ENCODE measurements at places on chromosomes 13 and 19.

DNA sequence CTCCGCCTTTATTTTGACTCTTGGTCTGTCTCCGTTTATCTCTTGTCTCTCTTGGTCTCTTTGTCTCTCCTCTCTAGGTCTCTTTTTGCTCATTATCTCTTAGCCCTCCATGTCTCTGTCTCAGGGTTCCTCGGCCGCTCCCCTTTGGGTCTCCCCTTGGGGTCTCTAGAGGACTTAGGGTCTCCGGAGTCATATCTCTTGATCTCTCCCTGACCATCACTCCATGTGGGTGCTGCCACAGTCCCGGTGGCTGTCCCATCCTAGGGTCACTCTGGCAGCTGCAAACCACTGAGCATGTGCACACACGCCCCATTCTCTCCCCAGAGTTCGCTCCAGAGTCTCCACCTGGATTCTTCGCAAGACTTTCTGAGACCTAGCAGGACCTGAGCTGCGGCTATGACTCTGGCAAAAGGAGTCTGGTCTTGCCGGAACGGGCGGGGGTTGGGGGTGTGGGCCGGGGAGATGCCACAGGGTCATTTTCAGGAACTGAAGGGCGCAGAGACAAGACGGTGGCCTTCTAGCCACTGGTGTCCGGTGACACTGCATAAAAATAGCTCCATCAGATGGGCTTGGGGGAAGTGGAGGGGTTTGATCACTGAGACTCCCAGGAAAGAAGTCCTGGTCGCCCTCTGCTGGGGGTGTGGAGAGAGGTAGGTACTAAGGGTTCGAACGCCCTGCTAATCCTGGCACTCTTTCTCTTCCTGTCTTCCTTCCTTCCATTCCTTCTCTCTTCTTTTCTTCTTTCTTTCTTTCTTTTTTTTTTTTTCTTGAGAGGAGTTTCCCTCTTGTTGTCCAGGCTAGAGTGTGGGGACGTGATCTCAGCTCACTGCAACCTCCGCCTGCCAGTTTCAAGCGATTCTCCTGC is 1.2 kb upstream of the KCNA7 start:
- no peak for DNase-seq

DNA sequence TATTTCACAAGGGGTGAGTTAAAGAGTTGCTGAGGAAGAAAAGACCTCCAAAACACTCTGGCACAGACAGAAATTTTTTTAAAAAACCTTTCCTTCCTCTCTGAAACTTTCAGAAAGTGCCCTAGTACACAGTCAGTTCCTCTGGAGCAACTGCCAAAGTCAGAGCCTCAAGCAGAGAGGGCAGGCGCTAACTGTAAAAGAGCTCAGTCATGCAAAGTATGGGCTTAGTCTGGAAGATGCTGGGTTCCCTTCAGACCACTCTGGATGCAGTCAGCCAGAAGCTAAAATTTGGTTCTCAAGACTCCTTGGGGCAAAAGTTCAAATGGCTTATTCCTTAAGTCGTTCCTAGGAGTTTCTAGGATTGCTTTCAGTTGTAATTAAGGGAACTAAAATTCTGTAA is 671.6 kb downstream of the PCDH9 start:
- no peak for DNase-seq

DNA sequence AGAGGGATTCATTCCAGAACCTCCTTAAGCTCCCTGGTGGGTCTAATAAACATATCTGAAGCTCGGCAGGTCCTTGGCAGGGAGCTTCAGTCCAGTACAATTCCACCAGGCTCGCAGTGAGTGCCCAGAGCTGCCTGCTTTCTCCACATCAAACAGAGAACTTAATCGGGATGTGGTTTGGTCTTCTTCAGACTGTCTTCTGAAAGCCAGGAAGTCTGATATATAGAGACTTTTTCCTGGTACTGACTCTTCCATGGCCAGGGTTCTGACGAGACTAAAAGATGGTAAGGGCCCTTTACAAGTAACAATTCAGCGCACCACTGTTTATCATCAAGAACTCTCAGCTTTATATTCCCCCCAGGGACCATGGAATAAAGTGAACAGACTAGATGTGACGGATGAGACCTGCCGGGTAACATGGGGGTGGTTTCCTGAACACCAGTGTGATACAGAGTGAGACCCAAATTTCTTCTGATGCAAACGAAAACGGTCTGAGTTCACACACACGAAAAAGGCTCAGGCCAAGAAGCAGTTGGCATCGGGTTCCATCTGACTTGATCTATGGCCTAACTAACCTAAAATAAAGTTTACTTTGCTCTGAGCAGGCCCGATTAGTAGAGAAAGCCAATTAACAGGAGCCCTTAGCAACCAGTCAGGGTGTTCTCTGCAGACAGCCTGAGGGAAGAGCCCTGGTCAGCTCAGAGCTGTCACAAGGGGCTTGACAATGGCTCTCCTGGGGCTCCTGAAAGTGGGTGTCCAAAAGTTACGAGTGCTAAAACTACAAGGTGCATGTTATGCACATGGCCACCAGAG is 29.0 kb downstream of the RANBP3 start:
- no peak for DNase-seq

- DNase-seq = no peak
Observed at GRCh38 chr19:33885236-33885635, 88.6 kb downstream of the KCTD15 start.

DNA sequence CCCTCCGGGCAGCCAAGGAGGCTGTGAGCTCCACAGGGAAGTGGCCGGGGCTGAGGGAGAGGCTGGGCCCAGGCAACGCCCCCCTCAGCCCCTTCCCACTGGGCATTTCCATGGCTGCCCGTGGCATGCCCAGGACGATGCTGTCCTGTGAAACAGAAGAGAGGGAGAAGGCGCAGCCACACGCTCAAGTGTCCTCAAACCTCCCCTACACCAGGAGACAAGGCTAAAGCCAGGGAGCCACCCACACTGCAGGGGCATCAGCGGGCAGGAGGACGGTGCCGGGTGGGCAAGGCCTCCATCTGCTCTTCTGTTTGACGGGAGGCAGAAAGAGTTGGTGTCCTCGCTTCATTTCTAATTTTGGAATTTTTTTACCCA is 14.2 kb upstream of the PROZ start:
- no peak for DNase-seq

GRCh38 chr19:12035220-12036172 is at the start of gene ZNF433:
TSS of gene ZNF433 (minus strand) at chr19:12035679. CDS start at chr19:12035539, 140 bp downstream.
- DNase-seq = peak; percentile 61

- DNase-seq = no peak
Observed at GRCh38 chr13:36979361-36980050, 19.6 kb downstream of the ALG5 start.

DNA sequence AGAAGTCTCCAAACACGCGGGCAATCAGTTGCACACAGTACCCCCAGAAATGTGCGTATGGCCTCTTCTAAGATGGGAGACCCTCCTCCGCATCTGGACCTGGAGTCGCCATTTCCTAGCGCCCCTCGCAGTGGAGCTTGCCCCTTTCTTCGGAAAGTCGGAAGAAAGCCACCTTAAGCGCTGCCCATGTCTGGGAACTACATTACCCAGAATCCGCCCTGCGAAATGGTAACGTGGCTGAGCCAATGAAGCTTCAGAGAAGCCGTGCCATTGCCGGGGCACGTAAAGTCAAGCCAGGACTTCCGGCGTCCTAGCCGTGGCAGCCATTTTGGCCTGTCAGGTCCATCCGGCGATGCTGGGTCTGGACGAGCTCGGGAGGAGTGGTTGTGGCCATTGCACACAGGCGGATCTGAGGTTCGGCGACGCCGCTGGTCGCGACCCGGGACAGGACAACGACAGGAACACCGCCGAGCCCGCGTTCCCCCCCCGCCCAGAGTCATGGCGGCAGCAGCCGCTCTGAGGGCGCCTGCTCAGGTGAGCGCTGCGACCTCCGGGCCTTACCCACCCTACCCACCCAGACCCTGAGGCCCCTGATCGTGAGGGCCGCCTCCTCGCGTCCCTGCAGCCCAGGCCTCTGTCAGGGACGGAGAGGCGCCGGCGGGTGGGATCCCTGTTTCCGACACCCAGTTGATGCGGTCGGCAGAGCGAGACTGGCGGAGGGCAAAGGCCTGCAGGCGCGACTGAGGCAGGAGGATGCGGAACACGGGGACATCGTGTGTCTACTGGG is at the start of gene ZNF586:
TSS of gene ZNF586 (plus strand) at position 332 of the 787 bp plus-strand sequence. CDS start at position 499, 167 bp downstream.
- DNase-seq = peak; percentile 90

DNA sequence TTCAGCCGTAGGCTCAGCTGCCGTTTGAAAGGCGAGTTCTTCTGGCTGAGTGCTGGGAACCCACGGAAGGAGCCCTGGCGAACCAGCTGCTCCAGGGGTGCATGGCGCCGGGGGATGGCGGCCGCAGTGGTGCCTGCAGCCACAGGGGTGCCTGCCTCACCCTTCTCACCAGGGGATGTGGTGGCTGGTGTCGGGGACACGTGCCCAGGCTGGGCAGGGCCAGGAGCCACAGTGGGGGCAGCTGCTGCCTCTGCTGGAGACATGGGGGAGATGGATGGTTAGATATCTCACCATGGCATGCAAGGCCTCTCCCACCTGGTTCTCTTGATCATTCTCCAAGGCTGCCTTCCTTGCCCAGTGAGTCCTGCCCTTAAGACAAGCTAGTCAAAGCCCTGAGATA is 17.1 kb downstream of the NUMBL start:
- DNase-seq = no peak

- DNase-seq = no peak
Observed at GRCh38 chr19:54100561-54100960, at the start of gene OSCAR. TSS of gene OSCAR (minus strand) at chr19:54100803. CDS start at chr19:54100792, 11 bp downstream.

GRCh38 chr13:67934617-67935330 is 704.6 kb upstream of the PCDH9 start:
- DNase-seq = no peak

DNA sequence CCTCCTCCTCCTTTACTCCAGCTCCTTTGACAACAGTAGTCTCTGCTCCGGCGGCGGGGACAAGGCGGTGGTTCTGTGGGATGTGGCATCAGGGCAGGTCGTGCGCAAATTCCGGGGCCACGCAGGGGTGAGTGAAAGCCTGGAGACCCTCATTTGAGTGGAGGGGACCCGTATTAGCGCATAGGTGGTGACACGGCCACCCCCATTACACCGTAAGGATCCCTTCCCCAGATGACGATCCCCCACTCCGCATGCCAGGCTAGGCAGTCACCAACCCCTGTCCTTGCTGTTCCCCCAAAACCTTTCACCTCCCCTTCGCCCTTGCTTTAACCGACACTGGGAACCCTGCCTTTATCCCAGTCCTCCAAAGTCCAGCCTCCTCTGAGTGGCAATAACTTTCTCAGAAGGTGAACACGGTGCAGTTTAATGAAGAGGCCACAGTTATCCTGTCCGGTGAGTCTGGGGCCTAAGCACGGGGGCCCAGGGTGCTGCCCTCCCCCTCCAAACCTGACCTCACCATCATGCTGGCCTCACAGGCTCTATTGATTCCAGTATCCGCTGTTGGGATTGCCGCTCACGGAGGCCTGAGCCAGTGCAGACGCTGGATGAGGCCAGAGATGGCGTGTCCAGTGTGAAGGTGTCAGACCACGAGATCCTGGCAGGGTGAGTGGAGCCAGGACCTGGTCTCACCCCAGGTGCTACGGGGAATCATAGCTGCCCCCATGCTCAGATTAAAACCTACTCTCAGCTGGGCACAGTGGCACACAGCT is 3.7 kb downstream of the WDR83 start:
- no peak for DNase-seq

DNA sequence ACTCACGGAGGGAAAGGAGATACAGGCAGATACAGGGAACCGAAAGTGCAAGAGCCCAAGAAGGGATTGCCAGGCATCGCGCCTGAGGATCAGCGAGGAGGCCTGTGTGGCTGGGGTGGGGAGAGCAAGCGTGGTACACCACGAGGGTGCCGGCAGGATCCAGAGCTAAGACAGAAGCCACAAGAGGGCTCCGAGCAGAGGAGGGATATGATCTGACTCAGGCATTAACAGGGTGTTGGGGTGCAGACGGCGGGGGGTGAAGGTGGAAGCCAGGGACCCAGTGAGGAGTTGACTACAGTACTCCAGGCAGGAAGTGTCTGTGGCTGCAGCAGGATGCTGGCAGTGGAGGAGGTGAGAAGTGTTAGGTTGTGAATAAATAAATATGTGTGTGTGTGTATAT is 5.4 kb upstream of the PPP1R37 start:
- peak; percentile 75 for DNase-seq

DNA sequence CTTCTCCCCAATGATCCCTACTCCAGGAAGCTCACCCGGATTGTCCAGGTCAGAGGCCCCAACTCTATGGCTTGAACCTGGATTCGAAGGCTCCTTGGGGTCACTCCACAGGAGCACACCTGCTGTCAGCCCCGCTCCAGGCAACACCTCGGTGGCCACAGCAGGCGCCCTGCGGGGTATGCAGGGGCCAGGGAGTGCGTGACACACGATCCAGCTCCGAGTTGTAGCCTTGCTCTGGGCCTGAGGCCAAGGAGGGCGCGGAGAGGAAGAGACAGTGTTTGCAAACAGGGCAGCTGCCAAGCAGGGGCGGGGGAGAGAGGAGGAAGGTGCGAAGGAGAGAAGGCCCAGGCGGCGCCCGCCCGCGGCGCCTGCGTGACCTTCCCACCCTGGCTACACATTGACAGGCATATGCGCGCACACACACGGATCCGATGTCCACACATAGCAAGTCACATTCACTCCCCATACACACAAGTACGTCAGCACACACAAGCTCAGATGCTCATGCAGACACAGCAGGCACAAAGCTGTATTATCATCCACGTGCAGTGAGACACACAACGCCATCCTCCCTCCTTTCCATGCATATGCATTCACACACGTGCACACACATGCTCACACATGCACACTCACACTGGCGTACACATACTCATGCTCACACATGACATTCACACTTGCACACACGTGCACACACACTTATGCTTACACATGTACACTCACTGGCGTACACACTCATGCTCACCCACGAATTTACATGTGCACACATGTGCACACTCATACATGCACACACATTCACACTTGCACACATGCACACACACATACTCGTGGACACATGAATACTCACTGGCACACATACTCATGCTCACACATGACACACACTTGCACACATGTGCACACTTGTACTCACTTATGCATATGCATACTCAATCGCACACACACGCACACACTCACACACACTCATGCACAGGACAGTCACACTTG is 10.4 kb downstream of the SBK2 start:
- no peak for DNase-seq

DNA sequence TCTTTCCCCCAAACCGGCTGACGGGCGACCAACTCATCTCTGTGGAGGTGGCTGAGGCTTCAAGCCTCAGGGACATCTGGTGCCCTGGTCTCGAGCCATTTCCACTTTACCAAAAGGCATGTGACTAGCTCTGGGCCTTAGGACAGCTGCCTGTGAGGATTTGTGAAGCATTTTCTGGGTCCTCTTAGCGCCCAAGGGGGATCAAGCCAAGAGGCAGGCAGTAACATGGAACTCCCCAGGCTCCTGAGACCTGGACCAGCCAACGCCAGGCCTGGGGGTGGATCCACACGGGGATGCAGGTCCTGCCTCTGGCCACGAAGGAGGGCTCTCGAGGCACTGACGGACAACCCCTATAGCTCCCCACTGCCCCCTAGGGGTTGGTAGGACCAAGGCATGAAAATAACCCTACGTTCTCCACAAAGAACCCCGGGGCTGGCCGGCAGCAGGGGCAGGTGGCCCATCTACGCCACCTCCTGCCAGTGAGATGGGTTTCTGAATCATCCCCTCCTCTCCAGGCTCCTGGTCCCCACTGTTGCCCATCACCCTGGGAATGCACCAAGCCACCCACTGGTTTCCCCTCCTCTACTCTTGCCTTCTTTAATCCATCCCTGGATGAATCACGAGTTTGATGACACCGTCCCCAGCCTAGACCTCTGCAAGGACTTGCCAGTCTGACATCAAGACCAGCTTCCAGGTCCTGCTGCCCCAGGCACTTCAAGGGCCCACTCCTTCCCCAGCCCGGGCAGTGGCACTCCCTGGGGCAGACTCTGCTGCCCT is 7.0 kb upstream of the MYDGF start:
- no peak for DNase-seq

- DNase-seq = peak; percentile 43
Observed at GRCh38 chr13:26011996-26012821, 39.6 kb downstream of the SHISA2 start.

Measured in CD8-positive, alpha-beta T cell (primary cell).